Retinal pigment epithelial cell (primary cell): ENCODE measurements at places on chromosomes 2 and 18.

- DNase-seq: no peak
Measured at GRCh38 chr2:55061523-55062344, 11.5 kb upstream of the RTN4 start.

DNA sequence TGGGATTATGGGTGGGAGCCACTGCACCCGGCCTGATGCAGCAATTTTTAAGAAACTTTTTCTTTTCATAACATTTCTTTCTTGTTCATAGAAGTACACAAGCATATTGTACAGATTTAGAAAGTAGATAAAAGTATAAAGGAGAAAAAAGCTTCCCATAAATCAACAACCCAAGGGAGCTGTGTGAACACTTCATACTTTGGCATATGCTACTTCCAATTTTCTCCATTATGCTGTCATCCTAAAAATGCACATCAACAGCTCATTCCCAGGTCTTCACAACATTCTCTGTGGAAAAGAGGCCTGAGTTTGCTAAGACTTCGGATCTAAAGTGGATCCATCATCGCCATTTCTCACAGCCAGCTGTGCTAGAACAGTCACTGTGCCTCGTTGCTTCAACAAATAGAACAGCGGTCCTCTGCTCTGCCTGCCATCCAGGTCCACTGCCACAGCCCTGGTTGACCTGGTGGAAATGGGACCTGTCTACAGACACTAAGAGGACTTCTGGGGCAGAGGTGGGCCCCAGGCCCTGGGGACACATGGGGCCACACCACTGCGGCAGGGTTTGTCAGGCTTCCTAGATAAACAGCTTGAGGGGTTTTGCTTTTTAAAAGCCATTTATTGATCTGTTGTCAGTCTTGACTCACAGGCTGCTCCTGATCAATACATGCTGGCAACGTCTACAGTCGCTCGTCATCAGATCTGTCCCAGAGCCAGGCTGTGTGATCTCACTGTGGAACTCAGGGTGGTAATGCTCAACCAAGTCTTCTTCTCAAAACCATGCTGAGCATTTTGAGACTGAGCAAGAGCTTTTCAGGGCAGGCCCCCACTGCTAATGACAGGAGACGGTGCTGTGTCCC is 72.7 kb upstream of the MGAT4A start:
- no peak for DNase-seq

DNA sequence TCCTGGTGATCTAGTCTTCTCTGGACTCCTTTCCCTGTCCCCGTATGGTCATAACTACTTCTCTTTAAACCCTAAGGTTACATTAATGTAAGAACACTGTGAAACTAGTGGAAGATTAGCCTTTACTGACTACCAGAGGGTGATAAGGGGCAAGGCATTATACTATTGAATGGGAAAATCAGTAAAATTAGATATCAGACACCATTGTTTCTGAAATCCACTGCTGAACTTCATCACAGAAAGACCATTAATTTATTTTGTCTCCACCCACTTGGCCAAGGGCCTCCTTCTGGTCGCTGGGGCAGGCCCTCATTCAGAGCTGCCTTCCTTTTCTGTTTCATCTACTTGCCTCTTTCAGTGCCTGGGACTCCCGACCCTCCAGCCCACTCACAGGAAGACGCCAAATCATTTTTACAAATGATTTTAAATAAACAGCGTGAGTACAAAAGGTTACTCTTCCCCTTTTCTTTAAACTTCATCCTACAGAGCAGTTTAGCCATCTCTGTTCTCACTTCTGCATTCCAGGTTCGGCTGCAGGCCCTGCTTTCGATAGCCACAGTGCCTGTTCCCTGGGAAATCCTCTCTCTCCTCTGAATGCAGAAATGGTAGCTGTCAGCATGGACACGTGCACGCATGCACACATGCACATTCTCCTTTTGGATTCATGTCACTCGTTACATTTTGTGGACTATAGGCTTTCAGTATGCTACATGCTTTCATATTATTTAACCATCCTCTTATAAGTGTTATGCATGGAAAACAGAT is 70.3 kb upstream of the DOCK10 start:
- DNase-seq: no peak

GRCh38 chr2:162716122-162716521 is 122.4 kb downstream of the KCNH7 start:
- no peak for DNase-seq

DNA sequence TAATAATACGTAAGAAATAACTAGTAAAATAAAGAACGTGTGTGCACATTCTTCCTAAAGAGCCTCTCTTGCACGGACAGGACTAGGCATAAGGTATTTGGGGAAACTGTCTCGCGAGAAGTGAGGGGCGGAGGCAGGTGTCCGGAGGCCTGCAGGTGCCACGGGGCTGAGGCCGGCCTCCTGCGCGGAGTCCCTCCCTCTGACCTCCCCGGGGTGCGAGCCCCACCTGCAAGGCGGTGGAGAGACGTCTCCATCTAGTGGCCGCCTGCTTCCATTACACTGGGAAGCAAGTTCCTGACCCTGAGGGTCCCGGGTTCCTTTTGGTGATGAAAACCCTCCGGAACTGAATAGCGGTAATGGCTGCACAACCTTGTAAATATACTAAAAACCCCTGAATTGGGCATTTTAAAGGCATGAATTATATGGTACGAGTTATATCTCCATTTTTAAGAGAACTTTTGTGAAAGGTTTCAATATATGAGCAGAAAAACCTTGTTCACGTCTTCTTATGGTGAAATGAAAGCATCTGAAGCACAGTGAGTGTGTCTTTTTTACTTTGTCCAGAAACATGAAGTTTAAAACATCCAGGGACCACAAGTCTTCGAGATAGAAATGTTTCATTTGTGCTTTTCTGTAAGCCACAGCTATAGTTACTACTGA is 35.5 kb upstream of the CTDP1 start:
- DNase-seq: peak; percentile 4

DNA sequence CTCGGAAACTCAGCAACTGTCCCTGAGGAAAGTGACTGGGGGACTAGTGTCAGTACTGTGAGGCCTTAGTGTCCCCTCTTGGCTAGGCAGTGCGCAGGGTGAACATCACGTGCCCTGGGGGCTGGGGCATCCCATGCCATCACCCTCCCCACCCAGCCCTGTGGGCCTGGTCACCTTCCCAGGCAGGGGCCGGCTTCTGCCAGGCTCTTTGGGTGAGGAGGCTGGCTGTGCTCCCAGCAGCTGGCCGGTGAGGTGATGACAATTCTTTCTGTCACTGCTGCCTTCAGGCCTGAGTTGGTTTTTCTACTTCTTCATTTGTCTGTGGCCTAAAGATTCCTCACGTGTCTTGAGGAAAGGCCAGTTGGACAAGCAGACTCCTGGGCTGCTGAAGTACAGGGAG is 180.8 kb downstream of the KLHL29 start:
- DNase-seq: no peak

- no peak for DNase-seq
Measured at GRCh38 chr2:167271932-167272331, 383.7 kb downstream of the XIRP2 start.

- DNase-seq: no peak
Measured at GRCh38 chr2:144166743-144167142, 353.2 kb downstream of the ZEB2 start.

- no peak for DNase-seq
Measured at GRCh38 chr2:115880558-115880957, 1438.1 kb downstream of the DPP10 start.

DNA sequence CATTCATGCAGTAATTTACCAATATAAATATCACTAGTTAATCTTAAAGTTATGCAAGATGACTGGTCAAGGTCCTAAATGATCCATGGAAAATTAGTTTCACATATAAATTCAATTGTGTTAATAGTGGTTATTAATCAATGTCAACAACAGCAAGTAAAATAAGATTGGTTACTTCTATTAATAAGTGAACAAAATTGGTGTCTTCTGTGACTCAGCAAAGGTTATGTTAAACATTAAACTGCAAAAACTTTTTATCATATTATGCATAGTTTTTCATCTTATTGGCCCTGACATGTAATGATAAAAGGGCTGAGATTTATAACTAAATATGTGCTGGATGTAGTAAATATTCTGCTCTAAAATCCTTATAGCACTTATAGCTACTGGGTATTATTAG is 359.0 kb upstream of the UBE2E3 start:
- no peak for DNase-seq

DNA sequence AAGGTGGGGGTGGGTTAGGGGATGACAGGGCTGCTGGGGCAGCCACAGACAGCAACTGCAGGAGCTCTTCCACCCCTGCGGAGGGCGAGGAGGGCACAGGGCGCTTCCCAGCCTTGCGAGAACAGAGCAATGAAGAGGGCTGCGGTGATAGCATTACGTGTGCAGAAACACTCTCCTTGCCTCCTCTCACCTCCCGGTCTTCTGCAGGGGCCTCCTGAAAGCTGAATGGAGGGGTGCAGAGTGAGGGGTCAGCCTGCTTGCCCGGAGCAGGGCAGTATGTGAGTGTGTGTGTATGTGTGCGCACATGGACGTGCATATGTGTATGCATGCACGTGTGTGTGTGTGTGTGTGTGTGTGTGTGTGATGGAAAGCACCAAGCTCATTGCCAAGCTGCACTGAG is 29.5 kb upstream of the IL1R2 start:
- no peak for DNase-seq

DNA sequence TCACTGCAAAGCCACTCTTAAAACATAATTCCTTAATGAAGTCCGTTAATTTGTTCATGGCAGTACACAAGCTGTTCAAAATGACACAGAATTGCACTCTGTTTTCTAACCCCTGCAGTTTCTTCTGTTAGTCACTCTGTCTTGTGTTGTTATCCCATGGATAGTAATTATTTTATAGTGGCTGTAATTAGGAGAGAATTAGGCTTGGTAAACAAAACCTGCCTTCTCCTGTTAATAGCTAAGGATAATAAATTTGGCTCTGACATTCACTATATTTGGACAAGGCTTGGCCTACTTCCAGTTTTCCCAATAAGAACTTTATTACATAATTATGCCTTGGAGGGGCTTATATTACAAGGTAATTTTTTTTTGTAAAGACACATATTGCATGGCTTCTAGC is 330.3 kb upstream of the FIGN start:
- DNase-seq: no peak

DNA sequence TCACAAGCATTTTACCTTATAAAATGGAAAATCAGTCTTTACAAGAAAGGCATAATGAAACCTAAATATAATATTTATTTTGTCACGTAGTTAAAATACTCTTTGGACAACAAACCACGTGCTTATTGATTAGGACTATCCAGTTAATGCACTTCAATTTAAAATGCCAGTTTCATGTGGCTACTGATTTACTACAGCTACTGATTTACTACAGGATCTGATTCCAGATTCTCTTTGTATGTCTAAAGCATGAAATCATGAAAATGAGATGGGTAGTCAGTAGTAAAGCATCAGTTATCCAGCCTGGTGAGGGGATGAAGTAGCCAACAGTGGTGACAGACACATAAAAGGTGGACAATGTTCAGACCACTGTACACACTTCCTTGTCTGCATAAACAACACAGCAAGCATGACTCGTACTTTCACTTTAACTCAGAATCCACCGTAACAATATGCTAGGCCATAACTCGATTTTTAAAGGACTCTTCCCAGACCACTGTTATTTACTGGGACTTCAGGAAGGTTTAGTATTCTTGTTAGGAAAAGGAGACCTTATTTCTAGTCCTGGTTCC is 24.9 kb downstream of the ACAA2 start:
- no peak for DNase-seq

GRCh38 chr2:241179899-241180298 is 8.6 kb upstream of the ANO7 start:
- no peak for DNase-seq

DNA sequence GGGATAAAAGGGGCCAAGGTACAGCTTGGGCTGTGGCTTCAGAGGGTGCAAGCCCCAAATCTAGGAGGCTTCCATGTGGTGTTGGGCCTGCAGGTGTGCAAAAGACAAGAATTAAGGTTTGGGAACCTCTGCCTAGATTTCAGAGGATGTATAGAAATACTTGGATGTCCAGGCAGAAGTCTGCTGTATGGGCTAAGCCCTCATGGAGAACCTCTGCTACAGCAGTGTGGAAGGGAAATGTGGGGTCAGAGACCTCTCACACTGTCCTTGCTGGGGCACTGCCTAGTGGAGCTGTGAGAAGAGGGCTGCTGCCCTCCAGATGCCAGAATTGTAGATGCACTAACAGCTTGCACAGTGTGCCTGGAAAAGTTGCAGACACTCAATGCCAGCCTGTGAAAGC is 880.6 kb upstream of the ID2 start:
- no peak for DNase-seq

DNA sequence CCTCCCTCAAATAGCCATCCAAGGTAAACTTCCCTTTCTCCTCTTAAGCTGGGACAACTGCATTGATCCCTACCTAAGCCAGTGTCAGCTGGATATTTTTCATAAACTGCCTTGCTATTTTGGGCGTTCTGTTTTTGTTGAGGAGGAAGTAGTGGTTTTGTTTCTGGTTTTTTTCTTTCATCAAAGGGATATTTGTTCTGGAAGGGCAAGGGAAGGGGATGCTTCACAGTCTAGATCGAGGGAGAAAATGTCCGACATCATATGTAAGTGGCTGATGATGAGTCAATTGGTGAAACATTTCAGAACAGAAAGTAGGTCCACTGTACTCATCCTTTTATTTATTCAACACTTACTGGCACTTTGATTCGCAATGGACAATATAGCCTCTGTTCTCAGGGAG is 31.0 kb downstream of the TANC1 start:
- DNase-seq: no peak
